ENCODE measurements at places on chromosomes 16 and 17.

- no peak for DNase-seq
Measured at GRCh38 chr17:37039269-37039668, 90.5 kb downstream of the AATF start.

DNA sequence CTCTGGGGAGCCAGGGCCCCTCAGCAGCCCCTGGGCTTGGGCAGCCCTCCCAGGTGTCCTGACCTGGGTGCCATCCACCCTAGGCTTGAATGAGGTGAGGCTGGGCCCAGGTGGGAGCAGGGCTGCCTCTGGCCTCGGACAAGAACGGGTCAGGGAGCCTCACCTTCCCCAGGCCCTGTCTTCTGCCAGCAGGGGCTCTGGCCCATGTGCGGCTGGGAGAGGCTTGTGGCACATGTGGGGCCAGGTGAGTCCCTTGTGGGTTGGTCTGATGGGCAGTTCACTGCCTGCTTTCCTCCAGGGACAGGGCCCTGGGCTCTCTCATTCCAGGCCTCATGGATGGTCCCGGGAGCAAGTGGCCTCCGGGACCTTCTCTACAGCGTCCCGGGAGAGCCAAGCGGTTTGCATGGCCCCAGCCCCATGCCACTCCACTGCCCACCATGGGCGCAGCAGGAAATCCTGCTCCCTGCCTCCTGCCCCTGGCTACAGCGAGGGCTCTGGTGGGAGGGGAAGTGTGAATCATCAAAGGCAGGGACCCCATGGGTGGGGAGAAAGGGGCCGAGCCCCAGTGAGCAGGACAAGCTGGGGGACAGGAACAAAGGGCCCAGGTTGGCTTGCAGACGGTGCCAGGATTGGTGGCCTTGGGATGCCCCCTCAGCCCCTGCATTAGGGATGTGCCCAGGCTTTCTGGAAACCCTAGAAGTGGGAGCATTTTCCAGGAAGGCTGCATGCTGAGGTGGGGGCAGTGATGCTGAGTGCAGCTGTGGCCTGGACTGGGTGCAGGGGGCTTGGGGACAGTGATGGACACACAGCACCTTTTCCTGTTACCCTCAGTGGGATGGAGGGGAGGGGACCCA lies 12.2 kb downstream of the VASN start:
- DNase-seq = no peak

- DNase-seq = peak; percentile 97
Measured at GRCh38 chr16:80540516-80541305, at the start of gene DYNLRB2. DYNLRB2 (plus strand) TSS chr16:80540993; CDS start chr16:80541077, 84 bp downstream.

DNA sequence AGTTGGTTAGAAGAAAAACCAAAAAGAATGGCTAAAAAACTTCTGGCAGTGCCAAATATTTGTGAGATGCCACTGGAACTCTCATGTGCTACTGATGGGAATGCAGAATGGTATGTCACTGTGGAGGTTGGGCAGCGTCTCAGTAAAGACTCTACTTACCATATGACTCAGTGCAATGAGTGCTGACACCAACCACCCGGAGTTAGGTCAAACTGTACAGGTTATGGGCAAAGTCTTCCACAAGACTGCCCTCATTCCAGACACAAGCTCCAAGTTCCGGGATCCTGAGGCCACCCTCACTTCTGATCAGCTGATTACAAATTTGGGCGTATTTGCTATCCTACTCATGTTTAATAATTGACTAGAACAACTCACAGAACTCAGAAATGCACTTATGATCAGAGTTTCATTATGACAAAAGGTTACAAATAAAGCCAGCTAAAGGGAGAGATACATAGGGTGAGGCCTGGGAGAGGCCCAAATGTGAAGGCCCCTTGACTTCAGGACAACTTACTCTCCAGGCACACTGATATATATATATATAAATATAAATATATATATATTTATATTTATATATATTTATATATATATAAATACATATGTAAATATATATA lies 114.9 kb downstream of the TRIM37 start:
- peak; percentile 99 for DNase-seq

DNA sequence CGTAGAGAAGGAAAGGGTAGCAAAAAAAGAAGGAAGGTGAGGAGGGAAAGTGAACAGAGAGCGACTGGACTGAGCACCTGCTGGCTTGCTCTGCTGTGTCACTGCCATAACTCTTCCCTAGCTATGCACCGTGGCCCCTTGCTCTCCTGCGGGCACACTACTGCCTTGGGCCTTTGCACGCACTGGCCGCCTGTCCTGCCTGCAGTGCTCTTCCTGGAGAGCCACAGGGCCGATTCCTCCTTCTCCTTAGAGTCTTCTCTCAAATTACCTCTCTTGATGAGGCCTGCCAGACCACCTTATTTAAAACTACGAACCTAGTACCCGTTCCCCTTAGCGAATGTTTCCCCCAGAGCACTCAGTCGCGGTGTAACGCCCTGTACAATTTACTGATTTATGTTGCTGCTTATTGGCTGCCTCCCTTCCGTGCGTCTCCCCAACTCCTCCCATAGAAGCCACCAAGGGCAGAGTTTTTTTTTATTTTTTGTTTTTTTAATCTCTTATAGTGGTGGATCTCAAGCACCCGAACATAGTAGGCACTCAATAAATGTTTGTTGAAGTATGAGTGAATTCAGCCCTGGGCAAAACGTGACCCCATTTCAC lies 70.3 kb downstream of the RAI1 start:
- DNase-seq = no peak

- DNase-seq = no peak
Measured at GRCh38 chr16:61471737-61472136, 564.5 kb downstream of the CDH8 start.

DNA sequence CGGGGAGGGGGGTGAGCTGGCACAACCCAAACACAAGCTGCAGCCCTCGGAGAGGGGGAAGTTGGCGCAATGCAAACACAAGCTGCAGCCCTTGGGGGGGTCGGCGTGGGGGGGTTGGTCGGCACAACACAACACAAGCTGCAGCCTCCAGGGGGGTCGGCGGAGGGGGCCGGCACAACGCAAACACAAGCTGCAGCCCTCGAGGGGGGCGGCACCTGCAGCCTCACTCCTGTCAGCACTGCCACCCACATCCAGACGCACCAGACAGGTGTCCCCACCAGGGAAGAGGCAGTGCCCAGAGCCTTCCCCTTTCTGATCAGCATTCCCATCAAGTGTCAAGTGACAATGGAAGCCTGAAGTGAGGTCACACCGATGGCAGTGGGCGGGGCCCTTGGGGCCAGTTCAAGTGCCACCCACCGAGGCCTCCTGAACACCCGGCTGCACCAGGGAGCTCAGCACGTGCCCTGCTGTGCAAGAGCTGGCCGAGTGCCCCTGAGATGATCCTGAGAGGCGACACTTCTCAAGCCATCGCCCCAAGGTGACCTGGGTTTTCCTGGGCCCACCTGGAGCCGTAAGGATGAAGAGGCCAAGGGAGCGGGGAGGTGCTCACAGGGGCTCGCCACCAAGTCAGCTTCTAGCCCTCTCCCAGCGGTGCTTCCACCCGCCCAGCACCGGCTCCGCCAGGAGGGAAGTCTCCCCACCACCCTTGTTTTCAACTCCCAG lies 59.3 kb downstream of the KLHDC4 start:
- no peak for DNase-seq

GRCh38 chr16:35177851-35178250 lies 1718.4 kb downstream of the TP53TG3F start:
- no peak for DNase-seq

DNA sequence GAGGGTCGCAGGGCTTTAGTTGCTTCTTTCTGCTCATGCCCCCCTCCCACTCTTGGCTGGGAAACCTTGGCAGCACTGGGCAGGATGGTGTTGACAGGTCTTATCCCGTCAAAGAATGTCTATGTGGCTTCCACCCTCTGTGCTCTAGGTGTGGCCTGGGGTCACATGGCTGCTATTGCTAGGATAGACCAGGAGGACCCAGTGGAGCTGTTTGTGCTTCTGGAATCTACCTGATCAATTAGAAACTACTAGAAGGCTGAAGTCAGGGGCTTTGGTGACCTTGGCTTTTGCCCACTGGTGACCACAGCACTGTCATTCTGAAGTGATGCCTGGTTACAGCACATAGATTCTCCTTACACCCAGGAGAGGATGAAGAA lies 105.8 kb downstream of the CMIP start:
- no peak for DNase-seq

GRCh38 chr17:40486522-40487370 lies 14.7 kb downstream of the TNS4 start:
- DNase-seq = peak; percentile 76

- peak; percentile 14 for DNase-seq
Measured at GRCh38 chr16:3283543-3284447, 504 bp downstream of the ZNF263 start.

GRCh38 chr17:32659419-32659842 lies 172.6 kb downstream of the CDK5R1 start:
- peak; percentile 68 for DNase-seq

DNA sequence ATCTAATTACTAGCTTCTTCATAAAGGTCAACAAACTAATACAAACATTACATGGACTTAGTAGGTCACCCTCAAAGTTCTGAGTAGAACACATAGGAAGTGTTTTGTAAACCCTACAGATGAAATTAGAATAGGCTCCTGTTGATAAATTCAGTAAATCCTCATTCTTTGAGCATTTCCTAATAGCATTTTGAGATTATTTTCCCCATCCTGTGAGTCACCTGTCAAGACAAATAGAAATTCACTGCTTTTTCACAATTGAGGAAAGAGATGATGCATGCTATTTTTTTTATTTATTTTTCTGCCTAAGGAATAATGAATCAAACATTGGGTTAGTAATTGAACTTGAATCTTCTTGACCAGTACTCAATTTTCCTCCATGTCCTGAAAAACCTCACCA lies 666.7 kb upstream of the GOT2 start:
- DNase-seq = no peak

DNA sequence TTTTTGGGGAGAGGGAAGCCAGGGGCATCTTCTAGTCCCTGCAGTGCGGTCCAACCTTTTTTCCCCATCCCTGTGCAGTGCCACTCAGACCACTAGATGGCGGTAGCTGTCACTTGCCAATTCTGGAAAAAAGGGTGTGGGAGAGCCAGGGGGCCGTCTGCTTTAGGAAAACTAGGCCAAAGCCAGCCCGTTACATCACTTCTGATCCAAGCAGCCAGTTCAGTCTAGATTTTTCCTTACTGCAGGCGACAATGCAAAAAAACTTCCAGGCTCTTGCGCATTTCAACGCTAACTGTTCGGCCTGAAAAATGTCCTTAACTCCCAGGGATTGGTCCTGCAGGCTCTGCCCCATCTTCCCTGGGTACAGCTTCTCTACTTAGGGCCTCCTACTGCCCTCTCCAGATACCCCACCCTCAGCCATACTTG lies 69.2 kb upstream of the CES5A start:
- DNase-seq = peak; percentile 52

DNA sequence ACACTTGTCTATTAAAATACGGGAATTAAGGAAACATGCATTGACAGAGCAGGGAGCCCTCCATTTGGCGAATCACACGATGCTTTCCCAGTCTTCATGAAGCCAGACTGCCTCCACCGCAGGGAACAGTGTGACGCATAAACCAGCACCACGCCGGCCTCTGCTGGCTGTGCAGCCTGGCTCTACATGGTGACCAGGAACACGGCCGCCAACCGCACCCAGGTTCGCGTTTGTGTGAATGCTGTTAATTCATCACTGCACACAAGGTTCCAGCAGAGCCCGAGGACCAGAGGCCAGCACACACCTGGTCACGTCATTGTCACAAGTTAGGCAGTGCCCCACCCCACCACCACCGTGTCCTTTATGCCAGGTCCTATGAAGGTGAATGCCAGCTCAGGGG lies 26.7 kb downstream of the TMEM204 start:
- DNase-seq = no peak
